IPS-NIHi11 (cell line): ENCODE measurements at places on chromosomes 7 and 10.

GRCh38 chr10:133072196-133072595, 15.5 kb upstream of the ADGRA1 start:
- DNase-seq = no peak

GRCh38 chr7:31648288-31648687, 38.7 kb upstream of the PPP1R17 start:
- DNase-seq = no peak

DNA sequence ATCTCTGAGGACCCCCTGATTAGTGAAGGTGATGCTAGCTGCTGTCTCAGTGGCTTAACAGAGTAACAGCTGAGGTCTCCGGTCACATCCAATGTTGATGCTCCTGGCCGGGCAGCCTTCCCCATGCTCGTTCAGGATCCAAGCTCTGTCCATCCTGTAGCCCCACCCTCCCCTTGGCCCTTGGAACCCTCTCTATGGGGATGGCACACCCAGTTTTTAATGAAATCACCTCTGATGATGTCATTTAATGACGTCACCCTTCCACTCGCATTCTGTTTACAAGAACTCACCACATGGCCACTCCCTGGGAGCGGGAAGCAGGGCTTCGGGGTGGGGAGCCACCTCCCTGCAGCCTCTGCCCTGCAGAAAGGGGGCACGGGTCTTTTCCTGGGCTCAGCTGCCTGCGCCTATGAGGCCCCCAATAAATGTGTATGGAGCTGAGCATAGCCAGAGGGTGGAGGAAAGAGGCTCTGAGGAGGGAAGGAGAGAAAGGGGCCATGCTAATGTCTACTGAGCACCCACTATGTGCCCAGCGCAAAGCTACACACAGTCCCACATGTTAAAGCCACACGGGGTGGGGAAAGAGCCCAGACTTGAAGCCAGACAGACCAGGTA, 95.5 kb downstream of the OAT start:
- DNase-seq = no peak

DNA sequence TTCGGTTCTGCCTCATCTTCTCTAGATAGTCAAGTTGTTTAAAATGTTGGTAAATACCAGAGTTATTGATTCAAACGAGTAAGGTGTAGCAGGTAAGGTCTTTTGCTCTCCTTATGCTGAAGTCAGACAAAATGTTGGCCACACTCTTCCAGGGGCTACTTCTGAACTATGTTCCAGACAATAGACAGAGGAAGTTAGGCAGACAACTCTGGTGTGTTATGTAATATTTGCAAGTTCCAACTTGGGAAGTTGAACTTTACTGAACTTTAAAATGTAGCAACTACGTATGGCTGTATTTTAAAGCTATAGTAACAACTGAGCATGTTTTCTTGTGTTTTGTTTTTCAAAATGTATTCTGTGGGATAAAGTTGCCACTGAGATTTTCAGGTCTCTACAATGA, 125.7 kb upstream of the NEBL start:
- no peak for DNase-seq

- DNase-seq = no peak
Observed at GRCh38 chr7:112400141-112400540, 50.1 kb upstream of the IFRD1 start.

DNA sequence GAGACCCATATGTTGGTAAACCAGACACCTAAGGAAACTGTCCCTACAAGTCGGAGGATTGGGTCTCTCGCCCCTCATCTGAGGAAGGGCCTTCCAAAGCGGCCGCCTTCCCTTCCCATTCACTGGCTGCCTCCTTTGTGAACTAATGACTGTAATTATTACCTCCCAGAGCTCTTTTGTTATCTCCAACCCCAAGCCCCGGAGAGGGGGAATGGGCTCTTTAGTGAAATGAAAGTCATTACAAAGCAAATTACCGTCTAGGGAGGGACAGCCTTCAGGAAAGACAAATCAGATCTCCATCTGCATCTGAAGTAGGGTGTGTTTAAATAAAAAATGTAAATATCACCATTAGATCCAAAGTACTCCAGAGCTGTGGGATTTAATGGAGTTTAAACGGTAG, 2.6 kb upstream of the GAD2 start:
- DNase-seq = peak; percentile 53

GRCh38 chr10:91944880-91945630, 21.5 kb downstream of the BTAF1 start:
- DNase-seq = no peak

- no peak for DNase-seq
Observed at GRCh38 chr10:11864727-11865126, 41.6 kb downstream of the PROSER2 start.

DNA sequence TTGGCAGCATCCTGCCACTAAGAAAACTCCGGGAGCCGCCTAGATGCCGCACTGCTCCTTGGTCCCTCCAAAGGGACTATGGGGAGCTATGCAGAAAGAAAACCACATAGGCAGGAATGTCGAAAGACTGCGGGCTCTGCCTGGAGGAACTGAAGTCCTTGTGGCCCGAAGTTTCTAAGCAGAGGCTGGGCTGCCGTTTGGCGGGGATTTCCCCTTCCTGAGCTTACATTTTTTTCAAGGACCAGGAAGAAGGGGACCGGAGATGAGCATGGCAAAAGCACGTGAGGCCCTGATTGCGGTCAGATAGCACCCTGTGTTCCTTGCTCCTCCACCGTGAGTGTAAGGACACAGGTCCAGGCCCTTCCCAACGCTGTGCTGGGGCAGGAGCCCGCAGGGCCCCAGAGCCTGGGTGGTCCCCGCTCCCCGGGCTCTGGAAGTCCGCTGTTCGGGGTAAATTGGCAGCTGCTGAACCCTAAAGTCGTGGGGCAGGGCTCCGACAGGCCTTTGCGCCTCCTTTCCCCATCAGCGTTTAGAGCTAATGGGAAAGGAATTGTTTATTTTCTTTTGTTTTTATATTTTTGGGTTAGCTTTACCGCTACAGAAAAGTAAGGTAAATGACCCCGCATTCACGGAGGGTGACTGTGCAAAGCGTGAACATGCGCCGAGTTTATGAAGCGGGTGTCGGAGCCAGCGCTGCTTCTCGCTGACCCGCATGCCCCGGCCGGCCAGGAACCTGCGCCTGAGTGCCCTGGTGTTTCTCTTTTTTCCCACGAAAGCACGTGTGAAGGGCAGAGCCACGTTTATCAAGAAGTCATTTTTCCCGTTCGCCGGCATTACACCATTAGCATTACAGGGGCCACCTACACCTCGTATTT, 356.5 kb upstream of the ZNF32 start:
- DNase-seq = no peak

- no peak for DNase-seq
Observed at GRCh38 chr10:44567471-44567870, 182.6 kb upstream of the CXCL12 start.

DNA sequence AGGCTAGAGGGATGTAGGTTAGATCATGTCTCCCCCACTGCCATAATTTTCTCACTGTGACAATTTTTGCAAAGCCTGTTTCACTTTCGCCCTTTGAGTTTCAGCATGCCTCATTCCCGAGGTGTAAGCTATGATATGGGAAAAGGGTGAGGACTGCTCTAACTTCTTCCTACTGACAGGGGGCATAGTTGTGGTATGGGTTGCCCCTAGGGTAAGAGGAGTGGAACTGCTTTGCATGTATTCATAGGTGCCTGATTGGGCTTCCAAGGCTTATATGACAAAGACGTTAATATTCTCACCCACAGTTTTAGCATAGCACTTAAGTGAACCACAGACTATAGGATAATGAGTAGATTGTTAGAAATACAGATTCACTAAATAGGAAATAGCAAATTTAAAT, 148.7 kb downstream of the BBS9 start:
- no peak for DNase-seq

GRCh38 chr10:21694631-21695030, 160.6 kb downstream of the MLLT10 start:
- no peak for DNase-seq

GRCh38 chr7:127911968-127912511, 119.2 kb downstream of the LRRC4 start:
- no peak for DNase-seq

- DNase-seq = no peak
Observed at GRCh38 chr7:55081068-55081467, 62.3 kb downstream of the EGFR start.

DNA sequence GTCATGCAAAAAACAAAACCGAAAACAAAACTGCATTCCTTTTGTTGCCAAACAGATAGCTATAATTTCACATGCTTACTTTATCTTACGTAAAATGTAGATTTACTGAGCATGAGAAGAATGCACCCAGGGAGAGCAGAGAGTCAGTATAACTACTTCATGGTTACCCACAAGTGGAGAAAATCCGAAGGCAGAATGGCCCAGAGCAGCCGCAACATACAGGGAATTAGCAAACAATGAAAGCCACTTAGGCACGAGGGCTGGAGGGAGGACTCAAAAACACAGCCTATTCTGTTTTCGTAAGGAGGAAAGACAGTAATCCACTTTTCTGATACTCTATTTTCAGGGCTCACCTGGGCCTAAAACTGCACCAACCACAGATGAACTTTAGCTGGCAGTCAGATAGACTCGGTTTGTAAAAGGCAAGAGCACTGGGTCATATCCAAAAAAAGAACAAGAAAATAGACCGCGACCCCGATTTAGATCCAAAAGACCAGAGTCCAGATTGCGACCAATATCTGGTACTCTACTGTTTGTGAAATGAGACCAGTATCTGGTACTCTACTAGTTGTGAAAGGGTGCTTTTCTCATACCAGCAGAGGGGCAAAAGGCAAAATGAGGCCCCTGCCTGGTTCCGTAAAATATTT, 1.3 kb downstream of the ITPRIP start:
- DNase-seq = no peak

GRCh38 chr7:157150882-157151281, 12.2 kb downstream of the UBE3C start:
- peak; percentile 45 for DNase-seq

DNA sequence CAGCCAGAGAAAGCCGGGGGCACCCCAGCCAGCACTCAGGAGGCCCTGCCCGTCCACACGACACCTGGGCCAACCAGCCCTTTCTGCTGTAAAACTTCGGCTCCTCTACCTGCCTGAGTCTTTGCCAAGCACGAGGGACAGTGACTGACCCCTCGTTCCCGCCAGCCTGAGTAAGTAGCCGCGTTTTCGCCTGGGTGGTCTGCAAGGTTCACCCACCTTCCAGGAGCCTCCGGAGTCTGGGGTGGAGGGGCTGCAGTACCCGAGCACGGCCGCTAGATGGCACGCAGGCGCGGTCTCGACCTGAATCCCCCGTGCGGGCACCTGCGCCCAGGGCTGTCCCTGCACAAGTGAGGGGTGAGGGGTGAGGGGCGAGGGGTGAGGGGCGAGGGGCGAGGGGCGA, 192.7 kb downstream of the PTPRN2 start:
- DNase-seq = peak; percentile 36

DNA sequence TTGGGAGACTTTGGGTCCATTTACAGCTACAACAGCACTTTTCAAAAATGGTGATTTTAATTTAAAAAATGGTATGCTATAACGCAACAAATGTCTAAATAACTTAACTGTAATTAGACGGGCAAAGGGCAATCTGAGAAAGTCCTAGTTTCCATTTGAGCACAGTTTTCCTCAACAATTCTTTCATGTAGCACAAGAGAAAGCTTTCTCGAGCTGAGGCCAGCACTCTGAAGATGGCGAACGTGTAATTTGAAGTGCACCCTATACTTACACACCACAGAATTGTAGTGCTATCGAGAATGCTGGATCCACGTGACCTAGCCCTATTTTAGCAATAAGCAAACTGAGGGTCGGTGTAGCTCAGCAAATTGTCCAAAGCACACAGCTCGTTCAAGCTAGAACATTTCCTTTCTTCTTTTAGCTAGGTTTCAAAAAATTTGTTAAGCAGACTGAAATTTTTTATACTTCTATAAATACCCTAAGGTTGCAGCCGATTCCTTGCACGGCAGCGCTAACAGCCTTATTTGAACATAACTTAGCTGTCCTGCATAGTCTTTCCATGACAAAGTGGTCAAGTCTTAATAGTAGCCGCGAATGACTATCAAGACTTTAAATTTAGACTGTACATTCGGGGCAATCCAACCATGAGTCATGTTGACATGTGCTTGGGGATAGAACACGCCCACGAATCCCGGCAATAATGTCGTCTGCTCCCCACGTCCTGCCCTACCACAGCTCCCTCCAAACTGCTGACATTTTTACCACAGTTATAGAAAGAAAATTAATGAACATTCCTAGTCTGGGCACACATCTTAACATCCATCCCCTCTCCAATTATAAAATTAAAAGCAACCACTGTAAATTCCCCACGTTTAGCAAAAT, 10.0 kb downstream of the KLF6 start:
- DNase-seq = no peak

GRCh38 chr7:74467876-74468275, 14.2 kb downstream of the GTF2IRD1 start:
- DNase-seq = no peak

- no peak for DNase-seq
Observed at GRCh38 chr10:14349081-14349480, 18.4 kb upstream of the FRMD4A start.

DNA sequence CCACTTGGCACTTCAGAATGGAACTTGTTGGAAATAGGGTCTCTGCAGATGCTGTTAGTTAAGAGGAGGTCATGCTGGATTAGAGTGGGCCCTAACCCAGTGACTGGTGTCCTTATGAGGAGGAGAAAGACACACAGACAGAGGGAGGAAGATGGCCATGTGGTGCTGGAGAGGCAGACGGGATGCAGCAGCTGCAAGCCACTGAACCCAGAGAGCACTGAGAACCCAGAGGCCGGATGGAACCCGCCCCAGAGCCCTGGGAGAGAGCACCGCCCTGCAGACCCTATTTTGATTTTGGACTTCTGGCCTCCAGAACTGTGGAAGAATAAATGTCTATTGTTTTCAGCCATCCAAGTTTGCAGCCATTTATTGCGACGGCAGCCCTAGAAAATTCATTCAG, 58.0 kb upstream of the EBF3 start:
- no peak for DNase-seq

GRCh38 chr10:60944058-60944909, at the start of gene RHOBTB1:
Gene RHOBTB1 (minus strand): TSS chr10:60944185. CDS start chr10:60911542, 32,643 bp downstream.
- DNase-seq = peak; percentile 77

- no peak for DNase-seq
Observed at GRCh38 chr7:23594879-23595604, 2.1 kb upstream of the CCDC126 start.

DNA sequence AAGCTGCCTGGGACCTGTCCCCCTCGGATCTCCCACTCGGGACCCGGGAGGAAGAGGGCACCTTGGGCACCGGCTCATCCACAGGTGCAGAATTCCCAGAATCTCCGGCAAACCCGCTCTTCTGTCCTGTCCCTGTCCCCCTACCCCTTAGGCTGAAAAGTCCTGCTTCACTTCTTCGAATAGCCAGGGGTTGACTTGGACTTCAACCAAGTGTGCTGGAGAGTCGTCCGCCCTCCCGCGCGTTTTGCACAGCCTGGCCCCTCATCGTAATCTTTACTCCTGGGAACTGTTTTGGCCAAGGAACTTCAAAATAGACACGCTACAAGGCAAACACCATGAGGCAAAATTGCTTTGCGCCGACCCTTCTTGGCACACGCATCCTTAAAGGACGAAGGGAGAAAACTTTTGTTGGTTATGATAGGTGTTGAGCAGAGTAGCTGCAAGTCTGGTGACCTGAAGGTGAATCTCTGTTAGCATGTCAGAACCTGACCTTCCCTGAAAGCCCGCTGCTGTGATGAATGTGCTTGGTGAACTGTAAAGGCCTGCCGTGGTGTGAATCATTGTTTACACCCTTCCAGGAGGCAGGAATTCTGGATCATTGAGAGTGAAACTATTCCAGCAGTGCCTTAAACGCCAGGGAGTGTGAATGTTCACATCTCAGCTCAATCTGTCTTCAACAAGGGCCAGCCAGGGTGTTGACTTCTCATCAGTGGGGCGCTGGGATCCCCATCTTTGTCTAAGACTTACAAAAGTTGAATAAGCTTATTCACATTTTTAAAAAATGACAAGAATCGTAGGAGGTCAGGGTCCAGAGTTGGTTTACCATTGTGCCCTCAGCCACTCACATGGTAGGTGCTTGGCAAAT, 589 bp upstream of the RAPGEF5 start:
- DNase-seq = peak; percentile 39
